ENCODE measurements at places on chromosomes 12 and 14.

DNA sequence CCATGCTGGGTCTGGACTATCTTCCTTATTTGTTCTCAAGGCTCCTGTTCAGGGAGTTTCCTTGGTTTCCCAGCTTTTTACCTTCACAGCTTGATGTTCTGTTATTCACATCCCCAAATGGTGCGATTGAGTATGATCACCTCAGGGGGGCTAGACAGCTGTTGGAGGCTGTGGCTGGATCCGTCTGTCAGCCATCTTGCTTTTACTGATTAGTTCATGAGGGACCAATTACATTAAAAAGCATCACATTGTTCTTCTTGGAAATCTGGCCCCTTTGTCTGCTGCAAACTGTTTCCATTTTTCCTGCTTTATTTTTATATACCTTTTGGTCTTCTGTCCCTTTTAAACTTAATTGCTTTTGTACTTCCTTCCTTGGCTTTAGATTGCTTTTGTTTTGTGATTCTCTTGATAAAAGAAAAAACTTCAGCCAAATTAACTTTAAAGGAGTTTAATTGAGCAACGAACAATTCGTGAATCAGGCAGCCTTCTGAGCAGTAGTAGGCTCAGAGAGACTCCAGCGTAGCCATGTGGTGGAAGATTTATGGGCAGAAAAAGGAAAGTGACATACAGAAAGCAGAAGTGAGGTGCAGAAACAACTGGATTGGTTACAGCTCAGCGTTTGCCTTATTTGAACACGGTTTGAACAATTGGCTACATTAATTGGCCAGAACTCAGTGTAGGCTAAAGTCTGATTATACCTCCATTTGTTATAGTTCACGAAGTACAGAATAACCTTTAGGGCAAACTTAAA, 208.7 kb downstream of the AEBP2 start:
- no peak for DNase-seq

DNA sequence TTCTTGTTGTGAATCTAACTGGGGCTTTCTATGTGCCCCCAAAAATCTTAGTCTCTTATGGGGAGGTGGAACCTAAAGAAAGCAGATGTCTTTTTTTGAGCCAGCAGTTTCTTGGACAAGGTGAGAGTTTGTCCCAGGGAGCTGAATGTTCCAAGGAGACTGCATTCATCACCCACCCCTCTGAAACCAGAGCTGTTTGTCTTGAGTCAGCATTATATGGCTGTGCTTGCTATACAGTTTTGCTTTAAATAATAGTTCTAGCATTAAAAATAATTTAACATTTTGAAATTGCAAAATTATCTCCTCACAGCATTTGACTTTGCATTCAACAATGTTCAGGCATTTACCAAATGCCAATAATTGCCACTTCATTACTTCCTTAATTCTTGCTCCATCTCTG, 813.3 kb downstream of the BCL11B start:
- no peak for DNase-seq

DNA sequence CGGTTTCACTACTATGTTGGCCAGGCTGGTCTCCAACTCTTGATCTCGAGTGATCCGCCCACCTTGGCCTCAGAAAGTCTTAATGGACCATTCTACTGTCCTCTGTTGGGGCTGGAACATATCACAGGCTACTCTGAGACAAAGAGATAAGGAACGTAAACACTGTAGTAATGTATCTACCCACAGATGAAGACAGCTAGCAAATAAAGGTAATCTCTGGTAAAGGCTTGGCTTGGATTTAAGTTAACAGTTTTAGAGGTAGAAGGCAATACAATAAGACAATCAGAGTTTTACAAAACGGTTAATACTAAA, 44.6 kb upstream of the ISM2 start:
- DNase-seq, result no peak

GRCh38 chr14:99936056-99936455, 129.2 kb upstream of the EVL start:
- no peak for DNase-seq

GRCh38 chr14:78071016-78071549, 99.1 kb upstream of the NRXN3 start:
- no peak for DNase-seq

DNA sequence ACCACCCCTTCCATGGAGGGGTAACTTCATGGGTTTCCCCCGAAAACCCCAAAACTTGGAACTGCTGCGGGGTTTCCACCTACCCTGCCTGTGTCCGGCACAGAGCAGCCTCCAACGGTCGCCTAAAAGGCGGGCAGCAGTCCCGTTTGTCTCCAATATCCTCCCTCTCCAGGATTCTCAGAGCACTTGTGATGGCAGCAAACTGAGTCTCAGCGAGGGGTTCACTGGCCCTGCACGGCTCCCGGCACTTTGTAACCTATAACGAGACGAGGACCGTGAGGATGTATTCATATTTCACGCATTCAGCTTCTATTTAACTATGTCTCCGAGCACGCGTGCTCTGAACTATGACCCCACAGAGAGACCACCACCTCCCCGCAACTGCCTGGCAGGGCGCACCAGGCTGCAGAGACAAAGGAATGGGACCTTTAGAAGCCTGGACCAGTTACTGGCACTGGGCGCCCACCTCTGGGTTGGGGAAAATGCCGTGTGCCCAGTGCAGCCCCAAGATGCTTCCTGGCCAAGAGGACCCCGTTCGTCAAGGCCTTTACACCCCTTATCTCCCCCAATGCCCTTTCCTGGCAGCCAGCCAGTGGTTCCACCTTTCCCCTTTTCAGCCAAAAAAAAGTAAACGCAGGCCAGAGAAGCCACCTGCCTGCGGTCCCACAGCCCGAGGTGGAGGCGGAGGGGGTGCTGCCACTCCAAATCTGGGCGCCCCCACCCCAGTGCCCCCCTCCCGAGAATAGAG, 173.1 kb upstream of the RTL1 start:
- no peak for DNase-seq

DNA sequence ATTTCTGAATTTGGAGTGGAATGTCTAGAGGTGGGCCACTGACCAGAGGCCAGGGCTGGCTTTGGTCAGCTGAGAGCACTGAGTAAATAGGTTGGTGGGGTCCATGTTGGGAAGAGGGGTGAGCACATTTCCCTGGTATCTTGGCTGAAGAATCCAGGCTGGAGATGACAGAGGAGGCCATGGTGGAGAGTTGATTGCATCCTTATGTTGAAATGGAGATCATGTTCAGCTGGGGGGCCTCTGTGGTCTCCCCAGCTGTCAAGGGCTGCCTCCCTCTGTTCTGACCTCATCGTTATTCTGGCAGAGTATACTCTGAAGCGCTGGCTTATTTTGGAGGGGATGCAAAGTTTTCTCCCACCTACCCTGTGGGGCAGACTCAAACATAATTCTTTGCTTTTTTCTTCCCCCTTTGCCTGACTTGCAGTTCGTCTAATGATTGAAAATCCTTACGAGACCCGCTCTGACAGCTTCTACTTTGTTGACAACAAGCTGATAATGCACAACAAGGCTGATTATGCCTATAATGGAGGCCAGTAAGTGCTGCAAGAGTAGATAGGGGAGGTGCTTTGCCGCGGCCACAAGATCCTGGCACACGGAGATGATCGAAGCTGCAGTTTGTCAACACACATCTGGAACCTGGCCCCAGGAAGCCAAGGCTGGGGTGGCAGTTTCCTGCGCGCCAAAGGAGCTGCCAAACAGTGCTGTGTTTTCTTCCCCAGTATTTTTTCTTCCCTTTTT, 6.0 kb upstream of the ACADS start:
- DNase-seq, result no peak

DNA sequence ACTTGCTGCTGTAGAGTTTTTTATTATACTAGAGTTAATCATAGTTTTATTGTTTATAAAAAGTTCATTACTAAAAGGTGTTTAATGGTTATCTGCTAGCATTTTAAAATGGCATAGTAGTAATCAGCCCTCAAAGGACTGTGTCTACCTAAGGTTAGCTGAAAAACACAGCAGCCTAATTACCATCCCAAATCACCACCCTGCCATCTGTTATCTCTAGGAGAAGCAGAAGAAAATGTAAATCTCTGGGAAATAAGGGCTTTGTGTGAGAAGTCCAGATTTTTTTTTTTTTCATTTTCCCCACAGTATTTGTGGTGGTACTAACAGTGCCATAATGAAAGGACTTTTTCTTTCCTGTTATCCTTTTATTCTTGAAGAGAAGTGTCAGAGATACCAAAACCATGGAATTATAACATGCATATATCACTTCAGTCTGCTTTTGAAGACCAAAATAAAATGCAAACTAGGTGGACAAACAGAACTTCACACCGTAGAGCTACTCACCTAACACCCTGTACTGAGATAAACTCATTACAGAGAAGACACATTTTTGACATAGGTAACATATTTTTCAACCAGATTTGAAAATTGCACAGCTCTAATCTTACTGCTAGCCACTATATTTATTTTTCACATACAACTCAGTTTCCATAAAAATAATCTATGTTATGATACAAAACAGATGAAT, 876.2 kb downstream of the C12orf50 start:
- no peak for DNase-seq

- no peak for DNase-seq
These were observed 75.9 kb downstream of the DUSP16 start for GRCh38 chr12:12486661-12487240.

DNA sequence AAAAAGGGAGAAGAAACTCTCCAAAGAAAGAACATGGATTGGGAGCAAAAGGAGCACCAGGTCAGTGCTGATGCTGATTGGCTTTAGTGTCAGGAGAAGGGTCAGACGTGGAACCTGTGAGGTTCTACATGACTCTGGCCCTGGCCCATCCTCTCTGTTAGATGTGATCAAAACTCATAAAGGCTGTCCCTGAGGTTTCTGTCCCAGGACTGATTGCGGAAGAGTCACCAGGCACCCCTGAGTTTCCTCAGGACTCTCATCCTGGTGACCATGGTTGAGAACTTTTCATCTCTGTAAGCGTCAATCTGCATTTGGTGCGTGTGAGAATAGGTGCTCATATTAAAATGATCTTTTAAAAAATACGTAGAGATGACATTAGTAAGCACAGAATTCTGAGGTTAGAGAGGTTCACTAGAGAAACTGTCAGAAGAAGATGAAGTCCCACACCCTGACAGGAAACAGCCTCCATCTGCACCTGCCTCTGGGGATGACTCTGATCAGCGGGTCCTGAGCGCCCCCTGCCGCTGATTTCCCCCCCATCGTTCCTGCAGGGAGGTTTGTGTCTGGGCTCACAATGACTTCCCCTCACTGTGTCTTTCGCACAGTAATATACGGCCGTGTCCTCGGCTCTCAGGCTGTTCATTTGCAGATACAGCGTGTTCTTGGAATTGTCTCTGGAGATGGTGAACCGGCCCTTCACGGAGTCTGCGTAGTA, 741.8 kb downstream of the TMEM121 start:
- no peak for DNase-seq

GRCh38 chr12:125098676-125099408, 33.6 kb downstream of the AACS start:
- no peak for DNase-seq

GRCh38 chr12:66674495-66675122, 4.3 kb downstream of the GRIP1 start:
- no peak for DNase-seq

GRCh38 chr12:69102856-69103255, 136.5 kb upstream of the CPSF6 start:
- no peak for DNase-seq

DNA sequence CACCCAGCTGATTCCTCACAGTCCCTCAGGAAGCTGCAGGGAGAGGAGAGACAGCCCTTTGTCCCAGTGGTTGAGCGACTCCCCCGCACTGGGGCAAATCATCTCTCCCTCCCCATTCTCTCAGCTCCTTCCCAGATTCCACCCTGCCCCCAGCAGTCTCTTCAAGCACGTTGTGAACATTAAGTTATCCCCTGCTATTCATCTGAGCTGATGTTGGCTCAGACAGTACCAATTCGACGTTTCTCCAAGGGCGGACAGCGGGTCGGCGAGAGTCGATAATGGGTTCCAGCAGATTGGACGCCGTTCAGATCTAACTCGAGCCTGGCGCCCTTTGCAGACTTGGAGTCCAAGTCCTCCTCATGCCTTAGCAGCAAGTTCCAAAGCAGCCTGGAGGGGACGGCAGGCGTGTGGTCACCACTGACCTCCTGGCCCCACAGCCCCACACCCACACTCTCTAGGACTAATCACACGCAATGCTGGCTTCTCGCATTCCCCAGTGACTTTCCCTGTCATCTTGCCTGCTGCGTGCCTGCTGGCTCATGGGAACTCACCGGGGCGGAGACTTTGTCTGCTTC, 245.9 kb downstream of the CHST11 start:
- DNase-seq, result no peak

GRCh38 chr14:99380402-99380801, 100.3 kb downstream of the SETD3 start:
- DNase-seq, result no peak

GRCh38 chr12:92961949-92962348, 32.9 kb upstream of the EEA1 start:
- no peak for DNase-seq

DNA sequence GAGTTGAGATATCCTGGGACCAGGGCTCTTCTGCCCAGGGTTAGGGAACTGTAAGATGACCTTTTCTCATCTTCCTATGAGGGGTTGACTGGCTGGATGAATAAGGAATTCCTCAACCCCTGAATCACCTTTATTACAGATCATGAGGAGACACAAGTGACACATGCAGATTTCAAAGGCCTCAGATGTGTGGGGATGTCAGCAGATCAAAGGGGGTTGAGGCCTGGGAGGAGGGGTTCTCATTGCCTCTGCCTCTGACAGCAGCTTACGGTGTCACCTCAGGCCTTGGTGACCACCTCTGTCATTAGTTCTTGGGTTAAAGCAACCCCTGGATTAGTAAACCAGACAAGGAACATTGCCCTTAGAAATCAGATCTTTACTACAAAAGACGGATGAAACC, 2.1 kb upstream of the KRT72 start:
- DNase-seq, result no peak

- DNase-seq, result no peak
These were observed 12.4 kb downstream of the CALM1 start for GRCh38 chr14:90409209-90409730.

GRCh38 chr12:67813456-67813904, 164.9 kb downstream of the DYRK2 start:
- DNase-seq, result no peak

GRCh38 chr12:105626653-105627052, 296.2 kb downstream of the C12orf75 start:
- no peak for DNase-seq

- no peak for DNase-seq
These were observed 2.9 kb upstream of the RAB35 start for GRCh38 chr12:120119271-120119973.

DNA sequence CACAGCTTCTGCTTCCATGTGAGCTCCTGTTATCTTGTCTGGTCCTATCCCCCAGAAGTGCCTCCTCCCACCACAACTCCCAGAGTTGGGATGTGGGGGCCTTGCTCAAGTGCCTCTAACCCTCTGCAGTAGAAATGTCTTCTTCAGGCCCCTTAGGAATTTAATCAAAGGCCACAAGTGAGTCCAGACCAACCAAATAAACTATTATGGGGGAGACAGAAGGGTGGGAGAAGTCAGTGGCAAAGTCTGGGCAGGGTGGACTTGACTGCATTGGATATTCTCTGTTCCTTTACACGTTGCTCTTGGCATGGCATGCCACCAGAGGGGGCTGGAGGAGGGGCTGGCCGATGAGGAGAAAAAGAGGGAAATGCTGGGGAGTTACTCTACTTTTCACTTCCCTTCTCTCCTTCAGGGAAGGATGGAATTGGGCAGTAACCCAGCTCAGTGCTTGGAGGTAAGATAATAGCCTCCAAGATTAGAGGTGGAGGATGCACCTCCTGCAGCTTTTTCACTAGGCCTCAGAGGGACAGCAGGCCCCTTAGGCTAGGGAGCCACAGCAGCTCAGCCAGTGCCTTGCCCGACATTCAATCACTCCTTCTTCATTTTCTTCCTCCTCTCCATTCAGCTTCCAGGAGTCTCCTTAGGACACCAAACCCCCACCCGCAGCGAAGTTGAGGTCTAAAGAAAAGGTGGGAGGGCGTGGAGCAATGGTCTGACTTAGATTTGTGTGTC, 1.2 kb upstream of the AP1G2 start:
- peak; percentile 26 for DNase-seq

All from NCI-H1930 (cell line).